Tracheal epithelial cell (primary cell): ENCODE measurements at places on chromosomes 1 and 21. TPM values are rescaled to one million over a fixed set of nuclear protein-coding genes. Genes with fewer than 3 reads are reported as not detected.

Gene SH2D5
- total RNA-seq, result 31.5 and 64.6 TPM in 2 replicates

Gene MTHFR
- total RNA-seq, result 10.6 and 14.5 TPM in 2 replicates

Gene CELA3A
- not detected in 2 replicates for total RNA-seq

Gene NR0B2
- total RNA-seq, result not detected in 2 replicates

Gene B3GALT2
- not detected in 2 replicates for total RNA-seq
